ENCODE measurements at places on chromosomes 3 and 15. TPM values are rescaled to one million over a fixed set of nuclear protein-coding genes. Genes with fewer than 3 reads are reported as not detected.

CKMT1B gene
- 0.13 TPM for total RNA-seq

LPCAT4 gene
- 14.1 TPM for total RNA-seq

CCDC54 gene
- total RNA-seq, result not detected

GOLGA8O gene
- 0.39 TPM for total RNA-seq

All from esophagus muscularis mucosa (tissue), 4 donors.